Common myeloid progenitor, CD34-positive (primary cell): ENCODE measurements at places on chromosomes 1 and 21.

DNA sequence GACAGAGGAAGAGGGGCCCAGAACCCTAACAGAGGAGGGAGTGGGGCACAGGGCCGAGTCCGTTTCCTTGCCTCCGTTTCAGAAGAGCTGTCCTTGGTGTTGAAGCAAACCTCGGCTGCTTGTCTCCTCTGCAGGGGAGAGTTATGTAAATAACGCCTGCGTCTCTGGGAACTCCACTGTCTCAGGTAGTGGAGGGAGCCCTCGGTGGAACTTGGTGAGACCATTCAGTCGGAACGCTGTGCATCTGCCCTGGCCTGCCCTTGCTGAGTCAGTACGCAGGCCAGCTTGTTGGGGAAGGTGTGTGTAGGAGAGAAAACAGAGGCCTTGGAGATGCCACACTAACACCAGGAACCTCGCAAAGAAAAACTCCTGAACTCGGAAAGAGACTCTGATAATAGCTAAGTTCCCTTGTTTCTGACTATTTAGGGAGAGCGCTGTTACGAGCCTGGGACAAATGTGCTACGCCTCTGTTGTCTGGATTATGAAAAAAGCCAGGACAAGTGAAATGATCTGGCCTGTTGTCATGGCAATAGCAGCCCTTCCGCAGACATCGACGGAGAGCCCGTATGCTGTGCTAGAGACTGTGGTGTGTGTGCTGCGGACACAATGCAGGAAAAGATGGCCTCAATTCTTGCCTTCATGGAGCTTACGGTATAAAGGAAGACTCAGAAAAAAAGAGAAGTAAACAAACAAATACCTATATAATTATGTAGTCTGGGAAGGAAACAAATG, 94.6 kb upstream of the AKT3 start:
- peak; percentile 11 for DNase-seq

DNA sequence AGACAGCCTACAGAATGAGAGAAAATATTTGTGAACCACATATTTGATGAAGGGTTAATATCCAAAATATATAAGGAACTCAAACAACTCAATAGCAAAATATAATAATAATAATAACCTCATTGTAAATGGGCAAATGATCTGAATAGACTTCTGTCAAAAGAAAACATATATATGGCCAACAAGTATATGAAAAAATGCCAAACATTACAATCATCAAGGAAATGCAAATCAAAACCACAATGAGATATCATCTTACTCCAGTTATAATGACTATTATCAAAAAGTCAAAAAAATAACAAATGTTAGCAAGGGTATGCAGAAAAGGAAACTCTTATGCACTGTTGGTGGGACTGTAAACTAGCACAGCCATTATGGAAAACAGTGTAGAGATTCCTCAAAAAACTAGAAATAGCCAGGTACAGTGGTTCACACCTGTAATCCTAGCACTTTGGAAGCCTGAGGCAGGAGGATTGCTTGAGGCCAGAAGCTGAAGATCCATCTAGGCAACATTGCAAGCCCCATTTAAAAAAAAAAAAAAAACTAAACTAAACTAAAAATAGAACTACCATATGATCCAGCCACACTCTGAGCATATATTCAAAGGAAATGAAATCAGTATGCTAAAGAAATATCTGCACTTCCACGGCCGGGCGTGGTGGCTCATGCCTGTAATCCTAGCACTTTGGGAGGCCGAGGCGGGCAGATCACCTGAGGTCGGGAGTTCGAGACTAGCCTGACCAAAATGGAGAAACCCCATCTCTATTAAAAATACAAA, 17.3 kb upstream of the TRIM67 start:
- no peak for DNase-seq

DNA sequence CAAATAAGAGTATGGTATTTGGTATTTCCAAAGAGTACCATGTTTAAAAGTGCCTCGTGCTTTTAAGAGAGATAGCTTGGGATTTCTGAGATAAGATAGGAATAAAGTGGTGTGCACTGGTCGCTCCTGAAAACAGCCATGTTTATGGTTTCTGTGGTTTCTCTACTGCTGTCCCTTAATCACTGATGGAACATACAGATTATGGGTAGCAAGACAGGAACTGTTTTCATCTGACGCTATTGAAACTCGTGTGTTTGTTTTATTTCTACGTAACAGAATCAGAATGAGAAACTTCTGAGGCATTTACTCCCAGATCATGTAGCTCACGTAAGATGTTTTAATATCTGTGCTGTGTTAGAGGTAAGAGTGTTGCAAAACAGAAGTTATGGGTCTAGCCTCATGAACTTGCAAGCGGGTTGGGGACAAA, 126.0 kb downstream of the KIAA0319L start:
- no peak for DNase-seq

DNA sequence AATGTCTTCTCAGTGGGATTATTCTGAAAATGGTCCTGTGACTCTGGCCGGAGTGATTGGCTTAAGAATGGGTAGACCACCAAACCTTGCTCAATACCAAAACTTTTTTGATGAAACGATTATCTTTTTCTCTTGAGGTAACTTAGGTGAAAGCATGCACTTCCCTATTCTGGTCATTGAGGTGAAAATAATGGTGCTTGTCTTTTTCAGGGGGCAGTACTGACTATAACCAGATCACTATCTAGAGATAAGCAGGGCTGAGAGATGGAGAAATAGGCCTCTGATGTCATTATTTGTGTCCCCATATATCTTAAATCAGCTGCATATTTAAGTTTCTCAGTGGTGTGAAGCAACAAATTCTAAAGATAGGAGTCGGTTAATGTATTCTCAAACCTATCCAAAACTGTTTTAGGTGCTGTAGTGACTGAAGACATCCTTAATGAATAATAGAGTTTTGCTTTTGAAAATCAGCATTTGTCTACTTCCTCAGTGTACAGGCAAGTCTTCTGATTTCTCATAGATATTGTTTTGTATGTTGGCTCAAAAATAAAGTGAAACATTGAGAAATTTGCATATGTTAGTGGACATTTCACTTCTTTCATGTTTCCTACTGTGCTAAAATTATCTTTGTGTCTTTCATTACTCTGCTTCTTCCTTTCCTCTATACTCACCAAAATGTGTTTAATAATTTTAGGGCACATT, 735.3 kb upstream of the ADGRL4 start:
- DNase-seq, result no peak

DNA sequence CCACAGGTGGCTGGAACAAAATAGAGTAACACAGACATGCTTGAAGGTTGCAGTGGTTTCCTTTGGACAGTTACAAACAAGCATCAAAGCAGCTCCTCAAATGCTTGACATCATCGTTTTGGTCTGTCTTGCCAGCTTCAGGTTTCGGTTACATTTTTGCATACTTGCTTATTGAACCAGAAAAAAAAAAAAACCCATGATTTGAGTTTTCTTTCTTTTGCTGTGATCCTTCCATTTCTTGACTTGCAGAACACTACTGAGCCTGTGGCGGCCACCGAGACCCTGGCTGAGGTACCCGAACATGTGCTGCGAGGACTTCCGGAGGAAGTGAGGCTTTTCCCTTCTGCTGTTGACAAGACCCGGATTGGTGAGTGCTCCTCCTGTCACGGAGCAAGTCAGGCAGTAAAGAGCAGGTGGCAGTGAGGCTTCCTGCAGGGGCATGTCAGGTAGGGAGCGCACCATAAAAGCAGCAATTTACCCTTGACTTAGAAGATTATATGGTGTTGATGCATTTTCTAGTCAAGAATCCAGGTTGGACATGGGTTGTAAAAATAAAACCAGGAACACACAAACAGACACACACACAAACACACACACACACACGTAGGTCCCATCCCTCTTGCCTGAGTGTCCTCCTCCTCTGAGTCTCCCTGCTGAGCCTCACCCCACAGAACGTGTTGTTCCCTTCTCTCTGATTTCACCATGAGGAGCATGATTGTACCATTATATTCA, 30.9 kb downstream of the PRDM2 start:
- DNase-seq, result peak; percentile 97

DNA sequence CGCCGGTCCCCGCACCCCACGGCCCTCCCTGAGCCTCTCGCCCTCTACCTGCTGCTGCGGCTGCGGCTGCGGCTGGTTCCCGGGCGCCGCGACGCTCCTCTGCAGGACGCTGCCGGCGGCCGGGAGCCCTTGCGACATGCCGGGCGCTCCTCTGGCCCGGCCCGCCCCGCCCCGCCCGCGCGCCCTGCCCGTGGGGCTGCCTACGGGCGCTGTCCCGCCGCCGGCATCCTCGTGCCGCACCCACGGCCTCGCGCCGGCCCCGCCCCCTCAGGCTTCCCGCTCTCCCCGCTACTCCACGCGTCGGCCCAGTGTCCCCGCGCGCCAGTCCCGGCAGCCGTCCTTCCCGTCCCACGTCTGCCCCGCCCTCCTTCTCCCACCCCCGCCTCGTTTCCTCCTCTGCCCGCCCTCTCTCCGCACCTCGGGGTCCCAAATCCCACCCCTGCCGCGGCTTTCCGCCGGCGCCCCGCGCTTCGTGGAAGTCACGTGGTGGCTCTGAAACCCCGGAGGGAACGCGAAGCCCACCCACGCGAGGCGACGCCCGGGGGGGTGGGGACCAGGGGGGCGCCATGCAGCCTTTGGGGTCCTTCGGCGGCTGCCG, at the start of gene BATF3:
TSS of gene BATF3 (minus strand) at position 216 of the 598 bp plus-strand sequence. CDS start at position 138, 78 bp downstream.
- DNase-seq, result peak; percentile 12

GRCh38 chr1:153849487-153850185, 73.1 kb downstream of the GATAD2B start:
- peak; percentile 78 for DNase-seq
